Lower lobe of right lung (tissue), 2 donors: ENCODE measurements at places on chromosomes 2 and 18. TPM values are rescaled to one million over a fixed set of nuclear protein-coding genes. Genes with fewer than 3 reads are reported as not detected.

The TWIST2 gene
- total RNA-seq = 8.4 TPM

The CRYBA2 gene
- not detected for total RNA-seq

The ADCYAP1 gene
- 0.32 TPM for total RNA-seq

The CHRNG gene
- not detected for total RNA-seq

The SPHKAP gene
- total RNA-seq = 0.06 TPM

The CIB4 gene
- not detected for total RNA-seq

The FAP gene
- 3.4 TPM for total RNA-seq

GRCh38 chr2:228247335-228247734, 65.8 kb upstream of the SPHKAP start:
- no peak for DNase-seq

DNA sequence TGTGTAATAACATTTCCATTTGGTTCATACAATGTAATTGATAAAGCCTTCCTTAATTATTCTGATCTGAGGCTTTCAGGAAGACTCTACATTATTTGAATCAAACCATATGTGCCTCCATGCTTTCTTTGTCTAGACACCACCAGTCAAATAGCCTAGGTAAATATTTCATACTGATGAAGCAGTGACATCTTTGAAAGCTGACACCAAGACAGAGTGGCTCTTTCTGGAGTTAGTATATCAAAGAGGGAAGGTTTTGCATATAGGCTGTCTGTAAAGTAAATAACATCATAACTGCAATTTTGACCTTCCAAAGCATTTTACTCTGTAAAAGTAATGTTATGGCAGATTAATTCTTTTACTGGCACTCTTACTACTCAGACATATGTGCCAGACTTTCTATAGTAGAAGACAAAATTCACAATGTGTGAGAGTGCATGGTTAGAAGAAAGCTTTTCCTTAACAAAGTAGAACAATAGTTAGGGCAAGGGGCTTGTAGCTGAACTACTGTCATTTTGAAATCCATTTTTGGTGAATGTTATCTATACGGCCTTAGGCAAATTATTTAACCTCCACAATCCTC, 177.3 kb downstream of the ERBB4 start:
- DNase-seq = no peak

- no peak for DNase-seq
These were observed 41.7 kb downstream of the SH3BP4 start for GRCh38 chr2:234993541-234993981.

DNA sequence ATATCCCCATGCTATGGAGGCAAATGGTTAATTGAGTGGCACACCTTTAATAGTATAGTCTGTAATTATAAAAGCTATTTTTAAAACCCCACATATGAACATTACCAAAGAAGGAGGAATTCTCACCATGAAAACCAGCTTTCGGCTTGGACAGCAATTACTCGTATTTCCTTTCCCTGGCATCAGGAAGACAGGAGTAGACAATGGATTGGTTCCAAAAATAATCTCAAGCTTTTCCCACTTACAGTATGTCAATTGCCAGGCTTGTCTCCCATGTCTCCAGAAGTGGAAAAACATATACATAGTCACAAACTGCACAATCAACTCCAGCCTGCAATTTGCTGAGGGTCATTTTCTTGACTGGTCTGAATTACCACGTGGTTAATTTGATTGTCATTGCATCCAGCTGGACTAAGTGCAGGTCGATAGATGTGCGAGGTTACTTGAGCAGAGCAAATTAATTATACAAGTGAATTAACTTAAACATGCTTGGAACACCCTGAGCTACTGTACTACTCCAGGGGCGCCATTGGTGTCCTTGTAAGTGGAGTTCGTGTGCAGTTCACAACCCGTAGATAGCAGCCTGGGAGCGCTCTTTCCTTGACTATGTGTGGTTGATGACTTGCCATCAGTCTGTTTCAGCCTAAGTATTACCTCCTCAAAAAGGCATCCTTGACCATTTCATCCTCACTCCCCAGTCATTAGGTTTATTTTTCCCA, 124.3 kb upstream of the PELI1 start:
- DNase-seq = no peak

GRCh38 chr2:191724015-191724414, 46.1 kb downstream of the NABP1 start:
- no peak for DNase-seq

DNA sequence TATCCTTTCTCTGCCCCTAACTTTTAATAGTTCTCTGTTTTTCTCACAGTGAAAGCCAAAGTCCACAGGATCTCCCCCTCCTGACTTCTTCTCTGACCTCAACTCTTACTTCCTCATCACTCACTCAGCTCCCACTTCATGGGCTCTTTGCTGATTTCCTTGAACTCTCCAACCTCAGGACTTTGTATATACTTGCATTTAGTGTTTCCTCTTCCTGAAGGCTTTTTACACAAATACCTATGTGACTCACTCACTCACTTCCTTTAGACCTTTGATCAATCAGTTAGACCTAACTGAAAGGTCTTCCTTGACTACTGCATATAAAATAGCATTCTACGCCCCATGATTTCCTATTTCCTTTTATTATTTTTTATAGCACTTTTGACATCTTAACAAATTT, 233.1 kb upstream of the MEX3C start:
- DNase-seq = no peak

GRCh38 chr2:30705056-30705455, 102.2 kb downstream of the CAPN13 start:
- DNase-seq = no peak

- DNase-seq = no peak
These were observed 27.5 kb upstream of the EPAS1 start for GRCh38 chr2:46269544-46270273.

DNA sequence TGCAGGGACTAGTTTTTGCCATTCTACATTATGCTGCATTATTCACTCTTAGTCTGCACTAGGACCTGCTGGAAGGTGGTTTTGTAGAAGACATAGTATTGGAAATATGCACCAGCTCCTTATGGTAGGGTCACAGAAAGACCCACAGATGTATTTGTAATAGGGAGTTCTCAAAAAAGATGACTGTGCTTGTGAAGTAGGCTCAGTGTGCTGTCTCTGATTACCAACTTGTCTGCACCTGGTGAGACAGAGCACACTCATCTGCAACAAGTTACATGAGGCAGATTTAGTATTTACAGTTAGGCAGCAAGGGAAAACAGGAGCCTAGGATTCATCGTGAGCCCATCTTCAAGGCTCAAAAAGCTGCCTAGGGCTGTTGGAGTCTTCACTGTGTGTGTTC, 29.4 kb downstream of the RHBDD1 start:
- no peak for DNase-seq

GRCh38 chr18:76484749-76485387, 10.2 kb downstream of the ZNF516 start:
- DNase-seq = no peak

- no peak for DNase-seq
These were observed 29.8 kb downstream of the NFATC1 start for GRCh38 chr18:79425569-79425886.

DNA sequence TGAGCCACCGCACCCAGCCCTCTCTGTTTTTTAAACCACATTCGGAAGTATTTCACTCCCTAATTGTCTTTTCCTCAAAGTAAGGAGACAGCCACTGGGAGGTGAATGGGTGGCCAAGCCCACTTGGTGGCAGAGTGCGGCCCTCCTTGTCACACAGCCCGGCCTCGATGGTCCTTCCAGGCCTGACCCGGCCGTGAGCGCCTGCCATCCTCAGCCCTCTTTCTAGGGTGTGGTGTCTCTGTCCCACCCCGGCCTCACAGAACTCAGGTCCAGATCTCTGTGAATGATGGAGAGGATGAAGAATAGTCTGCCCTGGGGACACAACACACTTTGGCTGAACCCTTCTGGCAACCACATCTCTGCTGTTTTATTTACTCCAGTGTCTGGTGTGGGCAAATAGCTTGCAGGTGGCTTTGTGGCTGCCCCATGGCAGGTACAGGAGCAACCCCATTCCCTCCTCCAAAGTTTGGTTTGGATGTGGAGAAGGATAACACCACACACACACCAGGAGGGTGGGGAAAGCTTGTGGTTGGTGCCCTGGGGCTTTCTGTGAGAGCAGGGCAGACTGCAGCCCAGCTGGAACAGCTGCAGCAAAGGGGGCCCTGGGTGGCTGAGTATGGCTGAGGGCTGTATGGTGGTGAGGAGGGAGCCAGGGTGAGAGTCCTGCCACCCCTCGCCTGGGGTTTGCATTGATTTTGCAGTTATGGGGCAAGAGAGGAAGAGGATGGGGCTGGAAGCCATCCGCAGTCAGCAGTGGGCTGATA, 88.6 kb downstream of the FAM168B start:
- no peak for DNase-seq

DNA sequence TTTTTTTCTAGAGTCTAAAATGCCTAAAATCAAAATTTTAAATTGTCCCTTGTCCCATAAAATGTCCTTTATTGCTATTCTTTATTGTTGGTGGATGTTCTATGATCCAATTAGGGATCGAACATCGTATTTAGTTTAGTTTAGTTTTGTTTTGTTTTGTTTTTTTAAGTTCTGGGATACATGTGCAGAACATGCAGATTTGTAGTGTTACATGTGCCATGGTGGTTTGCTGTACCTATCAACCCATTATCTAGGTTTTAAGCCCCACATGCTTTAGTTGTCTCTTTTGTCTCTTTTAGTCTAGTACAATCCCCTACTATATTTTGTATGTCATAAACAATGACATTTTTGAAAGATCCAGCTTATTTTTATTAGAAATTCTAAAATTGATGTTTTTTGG, 8.8 kb upstream of the DSG1 start:
- no peak for DNase-seq

GRCh38 chr2:181240844-181241243, 216.3 kb upstream of the ITGA4 start:
- no peak for DNase-seq
